Epithelial cell of alveolus of lung (primary cell): ENCODE measurements at places on chromosomes 11 and 22. TPM values are rescaled to one million over a fixed set of nuclear protein-coding genes. Genes with fewer than 3 reads are reported as not detected.

Gene RASGRP2
- total RNA-seq: 0.56 and 4.4 TPM in 2 replicates

Gene PYGM
- total RNA-seq: 0.52 and 2.8 TPM in 2 replicates

Gene SCGB2A2
- not detected in 2 replicates for total RNA-seq

Gene CCDC83
- not detected in 2 replicates for total RNA-seq

Gene CTSW
- total RNA-seq: not detected in 2 replicates

Gene MOV10L1
- total RNA-seq: 0.91 and 3.0 TPM in 2 replicates
